ENCODE measurements at places on chromosomes 2 and 18. TPM values are rescaled to one million over a fixed set of nuclear protein-coding genes. Genes with fewer than 3 reads are reported as not detected.

GRCh38 chr2:88903749-88904353 is 212.4 kb downstream of the RPIA start:
- no peak overlapping the region for H3K4me3 ChIP-seq
- no peak for DNase-seq

- no peak overlapping the region for H3K27ac ChIP-seq
- no peak overlapping the region for H3K4me3 ChIP-seq
- DNase-seq = no peak
- H3K36me3 ChIP-seq = no peaks in the 10 kb centered on the region
Observed at GRCh38 chr2:105756435-105756834, 11.7 kb downstream of the NCK2 start.

Gene CSRNP3
- 0.07 TPM for total RNA-seq

Gene RND3
- total RNA-seq = 14.9 TPM

DNA sequence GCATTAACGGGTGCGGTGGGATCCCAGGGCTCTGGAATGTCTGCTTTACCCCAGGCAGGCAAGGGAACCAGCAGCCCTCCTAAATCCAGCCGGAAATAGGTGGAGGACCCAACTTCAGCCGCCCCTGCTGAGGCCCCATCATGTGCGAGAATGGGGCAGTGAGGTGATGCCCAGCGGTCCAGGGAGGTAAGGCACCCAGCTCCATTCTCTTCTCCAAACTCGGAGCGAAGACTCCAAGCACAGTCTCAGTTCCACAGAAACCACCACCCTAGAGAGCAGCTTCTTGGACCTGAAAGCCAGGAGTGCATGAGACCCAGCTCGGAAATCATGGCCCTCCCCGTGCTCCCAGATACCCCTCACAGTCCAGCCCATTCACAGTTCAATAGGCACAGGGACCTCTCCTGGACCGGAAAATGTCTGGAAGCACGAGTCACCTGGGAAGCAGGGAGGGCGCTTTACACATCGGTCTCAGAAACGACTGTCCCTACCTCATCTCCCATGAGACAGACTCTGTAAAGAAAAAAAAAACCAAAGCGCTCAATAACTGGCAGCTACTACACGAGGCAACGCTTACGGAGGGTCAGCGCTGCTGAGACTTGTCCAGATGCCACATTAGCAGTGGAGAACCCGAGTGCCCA is 2.0 kb downstream of the SDC1 start:
- H3K36me3 ChIP-seq = no peaks in the 10 kb centered on the region
- no peaks in the 10 kb centered on the region for H3K4me1 ChIP-seq
- H3K4me3 ChIP-seq = peak overlapping the region; percentile 68
- H3K27me3 ChIP-seq = peaks cover 21% of the 10 kb centered on the region
- H3K27ac ChIP-seq = no peak overlapping the region

GRCh38 chr2:217431577-217432269 is 571.1 kb downstream of the TNS1 start:
- H3K4me1 ChIP-seq = peaks cover 47% of the 10 kb centered on the region
- no peak for DNase-seq
- H3K27ac ChIP-seq = no peak overlapping the region
- H3K27me3 ChIP-seq = no peaks in the 10 kb centered on the region
- no peaks in the 10 kb centered on the region for H3K36me3 ChIP-seq

GRCh38 chr2:79155826-79156476 is 3.6 kb downstream of the REG3A start:
- no peak overlapping the region for H3K27ac ChIP-seq
- H3K27me3 ChIP-seq = no peaks in the 10 kb centered on the region
- no peak for DNase-seq

- peaks cover 10% of the 10 kb centered on the region for H3K4me1 ChIP-seq
- peaks cover 54% of the 10 kb centered on the region for H3K27me3 ChIP-seq
- peak overlapping the region; percentile 50 for H3K4me3 ChIP-seq
Observed at GRCh38 chr2:218995972-218996711, 2.9 kb upstream of the CRYBA2 start.

GRCh38 chr2:144946263-144946662 is 426.3 kb upstream of the ZEB2 start:
- no peaks in the 10 kb centered on the region for H3K36me3 ChIP-seq
- DNase-seq = no peak

GRCh38 chr18:44464398-44465180 is 216.1 kb upstream of the SETBP1 start:
- no peaks in the 10 kb centered on the region for H3K36me3 ChIP-seq
- H3K27ac ChIP-seq = no peak overlapping the region
- H3K4me3 ChIP-seq = no peak overlapping the region
- DNase-seq = no peak
